Gastroesophageal sphincter (tissue), 4 donors: ENCODE measurements at places on chromosomes 1 and 21. TPM values are rescaled to one million over a fixed set of nuclear protein-coding genes. Genes with fewer than 3 reads are reported as not detected.

DNA sequence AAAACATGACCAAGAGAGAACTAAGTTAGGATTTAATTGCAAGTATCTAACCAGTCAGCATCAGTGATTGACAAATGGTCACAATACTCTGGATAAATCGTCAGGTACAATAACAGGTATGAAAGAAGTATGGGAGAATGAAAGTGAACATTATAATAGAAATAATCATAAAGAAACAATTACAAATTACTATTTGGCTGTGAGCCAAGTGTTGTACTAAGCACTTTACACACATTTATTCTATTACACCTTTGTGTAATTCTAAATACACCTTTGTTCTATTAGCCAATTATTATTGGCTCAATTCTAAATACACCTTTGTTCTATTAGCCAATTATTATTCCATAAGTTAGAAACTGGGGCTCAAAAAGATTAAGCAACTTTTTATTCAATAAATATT lies 114.7 kb downstream of the KCNH1 start:
- no peak for ATAC-seq

The COL24A1 gene
- 4.3 TPM for total RNA-seq

The C2CD4D gene
- not detected for total RNA-seq

DNA sequence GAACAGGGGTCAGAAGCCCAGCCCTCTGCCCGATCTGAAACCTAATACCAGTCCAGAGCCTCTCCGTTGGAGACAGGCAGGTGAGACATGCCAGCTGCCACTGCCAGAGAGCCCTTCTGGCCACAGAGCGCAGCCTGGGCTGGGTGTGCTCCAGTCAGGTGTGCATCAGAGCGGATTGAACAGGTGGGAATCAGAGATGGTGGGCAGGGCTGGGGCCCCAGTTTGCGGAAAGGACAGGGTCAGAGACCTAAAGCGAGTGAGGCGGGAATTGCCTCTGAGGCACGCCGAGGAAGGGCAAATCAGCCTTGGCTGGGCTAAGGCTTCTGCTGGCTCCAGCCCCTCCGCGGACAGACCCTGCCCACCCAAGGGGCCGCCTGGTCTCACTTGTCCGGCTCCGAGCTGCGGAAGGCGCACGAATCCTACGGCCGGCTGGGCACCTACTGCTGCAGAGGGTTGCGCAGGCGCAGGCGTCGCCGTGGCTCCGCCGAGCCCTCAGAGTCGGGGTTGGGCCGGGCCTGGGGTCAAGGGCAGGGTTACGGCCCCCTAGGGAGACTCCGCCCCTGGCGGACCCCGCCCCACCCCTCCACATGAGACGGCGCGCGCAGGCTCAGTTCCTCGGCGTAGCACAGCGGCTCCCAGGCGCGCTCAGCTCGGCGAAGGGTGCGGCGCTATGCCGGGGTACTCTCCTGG lies 10.3 kb downstream of the CPLANE2 start:
- ATAC-seq = peak; percentile 31

- ATAC-seq = no peak
These were observed 74.6 kb upstream of the NFIA start for GRCh38 chr1:61007534-61008364.

DNA sequence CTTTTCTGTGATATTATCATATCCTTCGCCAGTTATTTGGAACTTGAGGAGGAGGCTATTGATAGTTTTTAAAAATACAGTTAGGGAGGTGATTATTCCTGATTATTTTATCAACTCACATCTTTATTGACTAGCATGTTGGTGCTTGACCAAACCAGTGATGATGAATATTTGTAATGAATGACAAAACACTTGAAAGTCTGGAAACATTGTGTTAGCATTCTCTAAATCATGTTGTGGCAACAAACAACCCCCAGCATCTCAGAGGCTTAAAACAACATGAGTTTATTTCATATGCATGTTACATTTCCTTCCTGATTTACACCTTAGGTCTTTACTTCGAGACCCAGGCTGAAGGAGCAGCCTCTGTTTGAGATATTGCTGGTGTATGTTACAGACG lies 10.7 kb upstream of the JUN start:
- ATAC-seq = no peak

- ATAC-seq = no peak
These were observed 3.7 kb upstream of the PLOD1 start for GRCh38 chr1:11930571-11931445.
